ENCODE measurements at places on chromosomes 3 and 15. TPM values are rescaled to one million over a fixed set of nuclear protein-coding genes. Genes with fewer than 3 reads are reported as not detected.

LNP1 gene
- total RNA-seq, result 5.8 TPM

TERC gene
- 759 TPM for total RNA-seq

EIF3J gene
- total RNA-seq, result 42.7 TPM

GCHFR gene
- total RNA-seq, result 1.6 TPM

PRC1 gene
- total RNA-seq, result 489 TPM
